ENCODE measurements at places on chromosomes 5 and 9.

- DNase-seq, result no peak
Observed at GRCh38 chr5:164204338-164204946, 699.0 kb downstream of the MAT2B start.

DNA sequence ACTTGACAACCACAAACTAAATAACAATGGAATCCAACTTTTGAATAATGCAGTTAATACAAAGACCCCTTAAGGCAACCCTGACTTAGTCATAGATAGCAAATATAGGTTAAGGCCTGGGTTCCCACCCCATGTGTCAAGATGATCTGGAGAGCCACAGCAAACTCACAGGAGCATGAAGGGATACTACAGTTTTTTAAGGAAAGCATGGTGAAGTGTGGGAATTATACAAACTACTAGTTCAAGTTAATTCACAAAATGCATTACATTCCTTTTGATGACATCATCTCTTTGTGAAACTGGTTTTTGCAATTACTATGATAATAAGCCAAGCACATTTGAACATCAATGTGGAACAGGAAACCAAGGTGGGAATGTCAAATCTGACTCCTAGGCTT is 50.6 kb downstream of the LHFPL2 start:
- DNase-seq, result no peak

GRCh38 chr9:135608999-135609317 is 30.4 kb downstream of the GLT6D1 start:
- DNase-seq, result no peak

GRCh38 chr9:129576546-129577543 is 44.1 kb downstream of the C9orf50 start:
- no peak for DNase-seq

- DNase-seq, result no peak
Observed at GRCh38 chr9:85960688-85961093, 19.7 kb downstream of the NAA35 start.

DNA sequence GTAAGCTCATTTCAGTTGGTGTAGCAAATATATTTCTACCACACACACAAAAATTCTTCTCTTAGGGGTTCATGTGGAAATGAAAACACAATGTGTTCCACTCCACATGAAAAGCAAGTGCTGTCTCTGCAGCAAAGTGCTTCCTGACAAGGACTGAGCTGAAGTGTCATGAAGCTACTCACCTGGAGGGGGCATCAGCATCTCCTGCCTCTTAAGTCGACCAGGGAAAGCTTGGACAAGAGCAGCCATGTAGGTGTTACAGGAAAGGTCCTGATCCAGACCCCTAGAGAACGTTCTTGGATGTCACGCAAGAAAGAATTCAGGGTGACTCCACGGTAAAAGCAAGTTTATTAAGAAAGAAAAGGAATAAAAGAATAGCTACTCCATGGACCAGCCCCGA is 62.8 kb downstream of the SV2C start:
- peak; percentile 8 for DNase-seq

DNA sequence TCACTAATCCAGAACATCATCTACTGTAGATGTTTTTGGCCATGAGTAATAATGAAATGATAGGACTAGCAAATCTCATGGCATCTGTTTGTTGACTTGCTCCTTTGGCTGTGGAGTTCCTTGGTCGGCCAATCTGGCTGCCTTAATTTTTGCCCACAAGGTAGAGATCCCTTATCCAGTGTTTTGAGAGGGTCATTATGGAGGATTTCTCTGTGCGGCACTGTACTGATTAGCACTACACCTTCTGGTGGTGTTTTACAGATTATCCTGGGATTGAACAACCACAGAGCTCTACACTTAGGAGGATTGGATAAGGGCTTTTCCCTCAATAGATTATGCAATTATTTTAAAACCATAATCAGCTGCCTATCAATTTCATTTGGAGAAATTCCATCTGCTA is 3.2 kb upstream of the ENHO start:
- DNase-seq, result no peak

- no peak for DNase-seq
Observed at GRCh38 chr5:39140558-39141168, 66.5 kb upstream of the RICTOR start.

- DNase-seq, result no peak
Observed at GRCh38 chr9:27756418-27756817, 183.1 kb upstream of the C9orf72 start.
